Endothelial cell of umbilical vein (primary cell): ENCODE measurements at places on chromosomes 12 and 14. TPM values are rescaled to one million over a fixed set of nuclear protein-coding genes. Genes with fewer than 3 reads are reported as not detected.
A peak's percentile ranks its signal among the peaks of the same experiment; 100 is the strongest.

GRCh38 chr14:73754911-73755360 is 40.8 kb upstream of the PNMA1 start:
- peak; percentile 63 for DNase-seq

GRCh38 chr14:97280526-97280925 is 483.3 kb downstream of the VRK1 start:
- no peak for DNase-seq

DNA sequence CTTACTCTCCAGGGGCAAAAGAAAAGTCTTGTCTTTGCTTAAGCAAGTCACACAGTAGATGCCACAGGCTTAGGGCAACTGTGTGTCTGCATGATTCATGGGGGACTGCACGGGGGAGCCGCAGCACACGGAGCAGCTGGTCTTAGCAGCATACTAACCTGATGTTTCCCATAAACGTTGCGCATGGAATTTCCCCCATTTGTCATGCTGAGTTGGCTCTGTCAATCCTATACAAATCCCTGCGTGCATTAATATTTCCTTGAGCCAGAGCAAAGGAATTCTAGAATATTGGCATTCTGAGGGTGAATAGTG is 71.2 kb downstream of the SAMD4A start:
- peak; percentile 89 for DNase-seq

DNA sequence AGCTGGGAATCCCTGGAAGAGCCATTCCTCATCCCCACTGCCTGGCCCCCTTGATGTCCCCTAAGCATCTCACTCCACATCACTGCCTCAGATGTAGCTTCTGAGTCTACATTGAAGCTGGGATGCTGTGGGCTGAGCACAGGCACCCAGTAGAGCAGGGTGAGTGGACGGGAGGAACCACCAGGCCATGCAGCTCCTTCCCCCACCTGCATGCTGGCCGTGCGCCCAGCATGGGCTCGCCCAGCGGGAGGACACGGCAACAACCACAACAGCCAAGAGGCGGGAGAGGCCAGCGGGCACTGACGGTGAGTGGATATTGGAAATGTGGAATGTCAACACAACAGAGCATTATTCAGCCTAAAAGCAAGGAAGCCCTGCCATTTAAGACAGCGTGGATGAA is 310.9 kb downstream of the ADGRD1 start:
- no peak for DNase-seq

- DNase-seq = no peak
Measured at GRCh38 chr12:104737791-104738301, 220.2 kb downstream of the SLC41A2 start.

GRCh38 chr12:67916266-67916970 is 72.8 kb upstream of the IFNG-AS1 start:
- DNase-seq = no peak

DNA sequence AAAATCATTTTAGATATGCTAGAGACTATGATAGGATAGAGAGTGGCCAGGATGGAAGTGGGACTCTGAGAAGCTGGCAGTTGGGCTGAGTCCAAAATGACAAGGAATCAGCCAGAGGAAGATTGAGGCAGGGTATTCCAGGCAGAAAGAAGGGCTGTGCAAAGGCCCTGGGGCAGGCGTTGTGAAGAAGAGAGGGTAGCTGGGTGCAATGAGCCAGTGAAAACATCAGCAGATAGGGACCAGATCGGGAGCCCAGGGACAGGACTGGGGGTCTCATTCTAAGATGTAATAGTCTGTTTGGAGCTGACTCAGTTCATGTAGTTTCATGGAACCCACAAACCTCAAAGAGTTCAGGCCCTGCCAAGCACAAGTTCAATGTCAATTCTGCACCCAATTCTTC is 126.6 kb downstream of the KSR2 start:
- DNase-seq = no peak

DNA sequence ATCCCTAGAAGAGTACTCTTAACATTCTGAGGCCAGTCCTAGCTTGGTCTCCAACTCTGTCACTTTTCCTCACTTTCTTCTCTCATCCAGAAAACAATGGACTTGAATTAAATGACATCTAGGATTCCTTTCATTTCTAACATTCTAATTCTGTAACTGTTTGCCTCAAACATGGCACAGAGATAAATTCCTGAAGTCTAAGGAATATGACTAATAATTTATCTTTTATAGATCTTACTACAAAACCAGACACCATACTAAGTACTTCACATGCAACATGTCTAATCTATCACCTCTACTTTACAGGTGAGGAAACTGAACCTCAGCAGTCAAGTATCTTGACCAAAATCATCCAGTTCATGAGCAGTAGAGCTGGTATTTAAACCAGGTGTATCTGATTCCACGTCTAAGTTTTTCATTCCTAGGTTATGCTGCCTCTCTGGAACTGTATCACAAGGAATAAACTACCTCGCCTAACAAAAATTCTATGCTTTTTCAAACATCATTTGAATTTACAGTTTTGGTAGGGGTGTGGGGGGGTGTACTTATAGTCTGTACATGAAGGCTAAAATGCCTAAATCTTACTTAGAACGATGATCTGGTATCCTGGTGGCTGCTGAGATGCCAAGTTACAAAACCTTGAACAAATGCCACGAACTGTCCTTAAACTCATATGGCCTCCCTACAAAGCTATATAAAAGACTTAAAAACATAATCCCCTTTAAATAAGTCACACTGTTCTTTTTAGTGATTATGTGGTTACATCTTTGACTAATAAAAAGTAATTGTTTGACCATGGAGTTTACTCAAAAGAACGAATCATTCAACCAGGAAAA is 41.6 kb downstream of the ATXN2 start:
- DNase-seq = no peak

DNA sequence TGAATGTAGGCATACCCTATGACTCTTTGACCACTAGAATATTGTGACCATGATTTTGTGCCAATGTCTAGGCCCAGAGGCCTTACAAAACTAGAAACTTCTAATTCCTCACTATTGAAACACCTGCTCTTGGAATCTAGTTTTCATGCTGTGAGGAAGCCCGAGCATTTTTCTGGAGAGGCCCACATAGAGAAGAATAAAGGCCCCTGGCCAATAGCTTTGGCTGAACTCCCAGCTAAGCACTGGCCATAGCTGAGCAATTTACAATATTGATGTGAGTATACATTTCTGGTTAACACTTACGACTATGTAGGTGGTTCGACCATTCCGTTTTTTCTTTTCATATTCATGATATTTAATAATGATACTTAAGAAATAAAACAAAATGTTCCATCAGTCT is 190.3 kb downstream of the KCNH5 start:
- DNase-seq = no peak

DNA sequence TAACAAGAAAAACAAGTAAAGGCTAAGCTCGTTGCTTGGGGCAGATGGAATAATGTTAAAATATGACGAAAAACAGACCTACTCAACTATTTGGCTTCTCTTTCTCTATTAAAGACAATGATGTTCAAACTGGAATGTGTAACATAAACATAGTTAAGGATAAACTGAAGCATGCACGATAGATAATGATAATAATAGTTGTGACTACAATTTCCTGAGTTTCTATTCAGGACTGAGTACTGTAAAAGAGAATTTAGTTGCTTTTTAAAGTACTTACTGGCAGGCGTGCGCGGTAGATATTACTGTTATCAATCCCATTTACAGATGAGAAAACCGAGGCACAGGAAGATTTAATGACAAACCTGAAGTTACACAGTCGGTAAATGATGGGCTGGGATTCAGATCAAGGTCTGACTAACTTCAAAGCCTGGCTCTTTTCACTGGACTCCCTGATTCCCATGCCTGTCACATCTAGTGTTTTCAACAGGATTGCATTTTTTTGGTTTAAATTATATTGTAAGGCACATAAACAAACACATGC is 103.0 kb downstream of the CRADD start:
- no peak for DNase-seq

DNA sequence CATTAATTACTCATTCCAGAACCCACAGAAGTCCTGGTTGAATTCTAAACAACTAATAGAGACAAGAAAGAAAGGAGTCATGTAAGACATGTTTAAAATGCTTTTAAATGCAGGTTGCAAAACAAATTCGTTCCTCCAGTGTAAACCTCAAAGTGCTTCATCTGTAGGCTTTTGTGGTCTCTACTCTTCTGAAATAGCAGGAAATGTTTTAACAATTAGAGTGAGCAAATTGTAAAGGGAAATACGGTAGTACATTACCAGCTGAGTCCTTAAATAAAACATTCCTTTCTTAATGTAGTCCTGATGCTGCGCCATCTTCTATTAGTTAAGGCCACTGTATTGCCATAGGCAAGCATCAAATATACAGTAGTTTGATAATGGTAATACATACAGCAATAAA is 1934.2 kb upstream of the SEL1L start:
- DNase-seq = no peak

CPNE6 gene
- polyA plus RNA-seq = not detected in 2 replicates

RNU4-1 gene
- polyA plus RNA-seq = under 0.01 TPM in 2 replicates

PLEKHG7 gene
- not detected in 2 replicates for polyA plus RNA-seq

BEGAIN gene
- polyA plus RNA-seq = 0.14 TPM in 1 of 2 replicates, not detected in the other

KCNC2 gene
- polyA plus RNA-seq = not detected in 2 replicates

IAPP gene
- polyA plus RNA-seq = not detected in 2 replicates

GALNT9 gene
- polyA plus RNA-seq = 0.06 and 0.14 TPM in 2 replicates

AICDA gene
- not detected in 2 replicates for polyA plus RNA-seq

SYCP3 gene
- not detected in 2 replicates for polyA plus RNA-seq
